8988T (cell line): ENCODE measurements at places on chromosomes 3 and 15.

DNA sequence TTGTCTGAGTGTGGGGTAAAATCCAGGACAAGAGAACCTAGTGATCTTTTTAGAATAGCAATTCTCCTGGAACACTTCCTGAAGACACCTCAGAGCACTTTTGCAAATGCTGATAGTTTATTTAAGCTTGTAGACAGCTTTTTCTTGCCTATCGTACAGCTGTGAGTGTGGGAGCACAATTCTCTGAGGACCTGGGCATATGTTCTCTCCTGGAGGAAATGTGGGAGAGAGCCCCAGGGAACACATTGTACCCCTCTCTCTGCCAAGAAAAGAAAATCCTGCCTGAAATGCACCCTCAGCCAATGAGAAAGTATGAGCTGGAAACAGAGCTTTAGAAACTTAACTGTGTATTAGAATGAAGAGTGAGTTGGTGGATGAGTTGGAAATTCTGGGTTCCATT lies 308.3 kb upstream of the SEMA6D start:
- DNase-seq = no peak

DNA sequence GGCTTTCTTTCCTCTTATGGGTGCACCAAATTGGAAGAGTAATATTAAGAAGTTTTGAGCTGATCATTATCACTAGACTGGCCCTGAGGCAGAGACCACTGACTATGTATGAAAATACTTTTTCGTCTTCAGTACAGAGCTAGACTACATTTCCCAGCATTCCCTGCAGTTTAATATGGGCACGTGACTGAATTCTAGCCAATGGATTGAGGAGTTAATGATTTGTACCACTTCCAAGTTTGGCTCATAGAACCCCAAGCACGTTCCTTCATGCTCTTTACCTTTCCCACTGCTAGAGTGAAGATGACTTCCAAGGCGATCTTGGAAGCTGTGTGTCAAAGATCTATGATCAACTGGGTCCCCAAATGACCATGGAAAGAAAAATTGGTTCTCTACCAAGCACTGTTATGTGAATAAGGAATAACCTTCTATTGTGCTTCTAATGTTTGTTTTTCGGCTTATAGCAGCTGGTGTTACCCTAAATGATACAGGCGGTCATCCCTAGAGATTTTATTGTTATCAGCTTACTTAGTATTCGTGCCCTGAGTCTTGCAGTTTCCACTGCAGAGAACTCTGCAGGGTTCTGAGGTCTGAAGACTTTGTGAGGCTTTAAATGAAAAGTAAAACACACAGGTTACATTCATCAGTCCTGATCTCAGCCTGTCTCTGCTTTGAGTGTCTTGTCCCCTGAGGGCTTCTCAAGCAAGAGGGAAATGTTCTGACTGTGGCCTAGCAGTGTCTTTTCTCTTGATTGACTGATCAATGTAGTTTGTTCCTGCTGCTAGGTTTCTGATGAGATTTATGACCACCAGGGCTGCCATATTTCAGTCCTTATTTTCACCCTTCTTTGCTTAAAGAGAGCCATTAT lies 486.8 kb downstream of the PDCD6IP start:
- no peak for DNase-seq

- no peak for DNase-seq
Observed at GRCh38 chr15:66901336-66902100, 163.9 kb upstream of the SMAD3 start.

DNA sequence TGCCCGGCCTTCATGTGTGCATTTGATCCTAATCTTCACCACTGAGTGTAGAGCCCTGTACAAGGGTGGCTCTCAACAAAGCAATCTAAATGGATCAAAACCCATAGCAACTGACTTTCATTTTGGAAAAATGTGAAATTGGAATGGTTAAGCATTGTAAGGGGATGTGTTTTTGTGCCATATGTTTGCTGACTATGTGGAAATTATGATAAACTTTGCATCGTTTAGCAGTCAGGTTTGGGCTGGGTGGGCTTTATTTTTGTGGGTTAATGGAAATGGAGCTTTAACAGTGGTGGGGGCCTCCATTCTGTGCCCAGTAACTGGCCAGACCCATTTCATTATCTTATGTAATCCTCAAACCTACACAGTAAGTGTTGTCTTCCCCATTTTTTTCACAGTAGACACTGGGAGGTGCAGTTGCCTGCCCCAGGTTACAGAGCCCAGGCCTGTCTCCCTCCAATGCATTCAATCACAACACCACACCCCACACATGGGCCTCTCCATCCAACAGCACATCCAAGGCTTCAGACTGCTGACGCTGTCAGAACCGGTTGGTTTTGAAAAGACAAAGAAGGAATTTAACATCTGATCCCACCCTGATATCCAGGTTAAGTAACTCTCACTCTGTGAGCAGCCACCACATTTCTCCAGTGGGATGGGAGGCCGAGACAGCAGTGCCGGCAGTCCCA lies 136.3 kb upstream of the ABHD17C start:
- DNase-seq = no peak

DNA sequence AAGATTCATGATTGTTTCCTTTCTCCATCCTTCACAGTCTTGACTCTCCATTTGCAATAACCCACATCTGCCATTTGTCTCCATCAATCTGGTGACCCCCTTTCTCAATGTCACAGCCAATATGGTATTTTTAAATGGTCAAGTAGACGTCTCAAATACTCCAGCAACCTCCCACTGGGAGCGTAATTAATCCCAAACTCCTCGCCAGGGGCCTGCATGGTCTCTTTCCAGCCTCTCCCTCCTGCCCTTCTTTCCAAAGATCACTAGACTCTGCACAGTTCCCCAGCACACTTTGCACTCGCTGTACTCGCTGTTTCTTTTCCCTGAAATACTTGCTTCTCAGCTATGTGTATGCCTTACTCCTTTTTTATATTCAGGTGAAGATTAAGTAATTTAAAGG lies 115.3 kb downstream of the PLCH1 start:
- no peak for DNase-seq
